Neural crest cell (in vitro differentiated cells): ENCODE measurements at places on chromosomes 1 and 21.

DNA sequence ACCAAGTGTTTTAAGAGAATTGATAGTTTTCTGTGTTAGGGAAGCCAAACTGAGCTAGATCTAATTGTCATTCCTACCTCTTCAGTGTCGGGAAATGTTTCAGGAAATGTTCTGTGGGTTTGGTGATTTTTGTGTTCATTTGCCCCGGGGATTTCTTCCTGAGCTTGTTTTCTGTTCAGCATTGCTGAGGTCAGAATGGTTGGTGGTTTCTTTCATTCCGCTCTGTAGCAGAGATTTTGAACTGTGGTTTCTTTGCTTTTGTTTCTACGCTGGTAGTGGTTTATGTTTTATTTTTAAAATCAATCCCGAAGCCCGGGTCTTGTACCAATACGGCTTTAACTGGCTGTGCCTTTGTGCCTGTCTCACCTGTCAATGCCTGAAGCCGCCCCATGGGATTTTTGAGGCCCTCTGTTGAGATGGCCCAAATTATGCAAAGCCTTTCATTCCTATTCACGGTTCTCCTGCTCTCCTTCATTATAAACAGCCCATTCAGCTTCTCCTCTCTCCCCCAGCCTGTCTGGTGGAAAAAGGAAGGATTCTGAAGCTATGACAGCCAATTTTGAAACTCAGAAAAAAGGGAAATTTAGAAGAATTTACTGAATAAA, 417.2 kb upstream of the KAZN start:
- H3K4me3 ChIP-seq, result no peak overlapping the region
- peaks cover 33% of the 10 kb centered on the region for H3K4me1 ChIP-seq
- no peak for DNase-seq
- no peaks in the 10 kb centered on the region for H3K36me3 ChIP-seq
- no peak overlapping the region for H3K27ac ChIP-seq

- no peak for DNase-seq
- H3K27ac ChIP-seq, result peak overlapping the region; percentile 92
- no peak overlapping the region for H3K4me3 ChIP-seq
- H3K27me3 ChIP-seq, result no peaks in the 10 kb centered on the region
- H3K36me3 ChIP-seq, result peaks cover 25% of the 10 kb centered on the region
Measured at GRCh38 chr1:226995365-226996332, 55.6 kb downstream of the COQ8A start.

GRCh38 chr1:116163533-116163932, 52.3 kb downstream of the MAB21L3 start:
- no peaks in the 10 kb centered on the region for H3K36me3 ChIP-seq
- no peak overlapping the region for H3K27ac ChIP-seq
- H3K4me3 ChIP-seq, result no peak overlapping the region
- DNase-seq, result no peak
- peaks cover 12% of the 10 kb centered on the region for H3K4me1 ChIP-seq

GRCh38 chr1:212587888-212588510, 20.6 kb upstream of the ATF3 start:
- peaks cover 7% of the 10 kb centered on the region for H3K4me1 ChIP-seq
- H3K36me3 ChIP-seq, result no peaks in the 10 kb centered on the region
- H3K27ac ChIP-seq, result no peak overlapping the region
- no peak for DNase-seq
- H3K27me3 ChIP-seq, result peaks cover 6% of the 10 kb centered on the region

DNA sequence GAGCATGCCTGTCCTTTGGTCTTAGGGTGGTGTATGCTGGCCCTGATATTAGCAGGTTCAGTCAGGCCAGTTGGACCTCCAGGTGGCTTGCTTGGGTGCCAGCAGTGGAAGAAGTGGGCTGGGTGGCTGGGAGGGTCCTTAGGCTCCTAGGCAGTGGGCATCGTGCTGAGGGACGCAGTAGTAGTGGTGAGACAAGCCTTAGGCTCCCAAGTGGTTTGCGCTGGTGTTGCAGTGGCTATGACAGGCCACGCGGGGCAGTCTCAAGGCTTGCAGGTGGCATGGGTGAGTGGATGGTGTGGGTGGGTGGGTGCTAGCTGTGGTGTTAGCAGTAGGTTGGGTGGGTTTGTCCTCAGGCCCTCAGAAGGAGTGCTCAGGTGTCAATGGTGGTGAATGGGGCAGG, 162.3 kb downstream of the FMN2 start:
- H3K4me3 ChIP-seq, result no peak overlapping the region
- no peaks in the 10 kb centered on the region for H3K27me3 ChIP-seq
- peaks cover 38% of the 10 kb centered on the region for H3K36me3 ChIP-seq

DNA sequence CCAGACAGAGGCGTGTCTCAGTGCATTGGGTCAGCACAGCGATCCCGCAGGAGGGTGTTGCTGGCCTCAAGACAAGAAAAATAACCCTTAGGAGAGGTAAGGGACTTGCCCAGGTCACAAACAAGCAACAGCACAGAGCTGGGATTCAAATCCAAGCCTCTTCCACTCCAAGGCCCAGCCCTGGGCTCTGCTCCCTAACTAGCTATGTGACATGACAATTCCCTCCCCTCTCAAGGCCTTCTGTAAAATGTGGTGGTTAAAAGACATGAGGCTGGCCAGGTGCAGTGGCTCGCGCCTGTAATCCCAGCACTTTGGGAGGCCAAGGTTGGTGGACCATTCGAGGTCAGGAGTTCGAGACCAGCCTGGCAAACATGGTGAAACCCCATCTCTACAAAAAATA, 28.1 kb upstream of the LAPTM5 start:
- no peaks in the 10 kb centered on the region for H3K27me3 ChIP-seq
- H3K36me3 ChIP-seq, result no peaks in the 10 kb centered on the region
- peak overlapping the region; percentile 65 for H3K4me3 ChIP-seq
- H3K27ac ChIP-seq, result peak overlapping the region; percentile 99

DNA sequence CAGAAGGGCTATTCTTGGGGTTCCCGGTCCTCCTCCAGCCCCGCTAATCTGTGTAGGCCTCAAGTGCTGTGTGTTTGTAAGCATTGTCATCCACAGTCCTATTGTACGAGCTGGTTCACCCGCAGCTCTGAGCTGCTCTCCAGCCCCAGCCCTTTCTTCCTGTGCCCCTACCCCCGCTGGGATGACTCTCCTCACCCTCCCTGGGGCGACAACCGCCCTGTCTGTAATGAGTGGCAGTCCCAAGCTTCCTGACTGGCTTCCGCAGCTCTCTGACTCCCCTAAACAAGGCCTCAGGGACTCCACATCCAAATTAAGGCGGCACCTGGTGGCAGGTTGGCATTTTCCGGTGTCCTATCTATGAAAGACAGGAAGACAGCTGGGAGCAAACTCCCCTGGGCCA, 45.8 kb downstream of the TFF3 start:
- H3K27ac ChIP-seq, result no peak overlapping the region
- no peak overlapping the region for H3K4me3 ChIP-seq
- H3K4me1 ChIP-seq, result peaks cover 1% of the 10 kb centered on the region

GRCh38 chr1:231108516-231109302, 53.1 kb upstream of the TRIM67 start:
- no peak for DNase-seq
- no peak overlapping the region for H3K4me3 ChIP-seq
- H3K36me3 ChIP-seq, result no peaks in the 10 kb centered on the region
- H3K4me1 ChIP-seq, result peaks cover 8% of the 10 kb centered on the region

GRCh38 chr1:5239911-5240310, 585.5 kb downstream of the AJAP1 start:
- no peak overlapping the region for H3K27ac ChIP-seq
- peaks cover 9% of the 10 kb centered on the region for H3K4me1 ChIP-seq
- H3K4me3 ChIP-seq, result no peak overlapping the region
- H3K36me3 ChIP-seq, result no peaks in the 10 kb centered on the region
- H3K27me3 ChIP-seq, result no peaks in the 10 kb centered on the region
